Cardiac ventricle fibroblast (primary cell): ENCODE measurements at places on chromosomes 6 and 20. TPM values are rescaled to one million over a fixed set of nuclear protein-coding genes. Genes with fewer than 3 reads are reported as not detected.

The TTI1 gene
- total RNA-seq, result 7.1 and 11.1 TPM in 2 replicates

The CAP2 gene
- 0.49 and 1.2 TPM in 2 replicates for total RNA-seq

The PCIF1 gene
- total RNA-seq, result 12.4 and 16.3 TPM in 2 replicates

The FOXS1 gene
- total RNA-seq, result 0.31 TPM in 1 of 2 replicates, not detected in the other

The TREM2 gene
- not detected in 2 replicates for total RNA-seq

The ZBTB46 gene
- total RNA-seq, result 3.0 and 6.2 TPM in 2 replicates

The TSBP1 gene
- total RNA-seq, result not detected in 2 replicates

The FNDC11 gene
- total RNA-seq, result 0.05 and 0.12 TPM in 2 replicates
